Stimulated activated CD4-positive, alpha-beta T cell treated with anti-CD3 and anti-CD28 coated beads, Interleukin-4, amount 100 ng/mL, for 1 hour (primary cell): ENCODE measurements at places on chromosomes 13 and 19.

- DNase-seq = no peak
These were observed 18.9 kb downstream of the ATP11A start for GRCh38 chr13:112708560-112709240.

DNA sequence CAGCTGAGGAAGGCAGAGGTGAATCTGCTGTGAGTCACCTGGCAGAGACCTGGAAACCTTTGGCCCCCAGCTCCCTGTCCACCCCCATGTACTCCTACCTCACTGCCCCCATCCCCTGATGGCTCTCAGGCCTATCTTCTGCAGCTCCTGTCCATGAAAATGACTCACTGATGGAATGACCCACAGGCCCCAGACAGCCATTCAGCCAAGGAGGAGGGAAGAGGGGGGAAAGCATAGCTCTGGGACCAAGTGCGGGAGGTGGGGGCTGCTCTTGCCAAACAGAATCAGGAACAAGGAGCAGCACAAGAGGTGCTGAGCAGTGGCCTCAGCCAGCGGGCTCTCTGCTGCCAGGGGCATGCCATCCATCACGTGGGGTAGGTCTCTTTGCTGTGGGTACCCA lies 111.4 kb upstream of the C1QTNF9B start:
- DNase-seq = no peak

DNA sequence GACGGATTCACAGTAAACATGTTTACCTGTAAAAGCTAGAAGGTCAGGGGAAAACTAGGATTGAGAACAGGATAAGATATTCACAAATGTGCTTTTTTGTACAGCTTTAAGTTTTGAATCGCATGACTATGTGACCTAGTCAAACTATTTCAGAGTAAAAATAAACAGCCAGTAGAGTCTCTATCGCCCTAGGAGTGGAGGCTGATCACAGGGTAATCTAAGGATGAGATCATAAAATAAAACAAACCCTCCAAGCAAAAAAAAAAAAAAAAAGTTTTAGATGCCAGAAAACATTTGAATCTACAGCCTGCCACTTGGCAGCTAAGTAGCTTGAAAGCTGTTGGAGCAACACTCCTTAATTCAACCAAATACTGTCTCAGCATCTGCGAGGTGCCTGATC lies 26.8 kb downstream of the ZNF350 start:
- no peak for DNase-seq

DNA sequence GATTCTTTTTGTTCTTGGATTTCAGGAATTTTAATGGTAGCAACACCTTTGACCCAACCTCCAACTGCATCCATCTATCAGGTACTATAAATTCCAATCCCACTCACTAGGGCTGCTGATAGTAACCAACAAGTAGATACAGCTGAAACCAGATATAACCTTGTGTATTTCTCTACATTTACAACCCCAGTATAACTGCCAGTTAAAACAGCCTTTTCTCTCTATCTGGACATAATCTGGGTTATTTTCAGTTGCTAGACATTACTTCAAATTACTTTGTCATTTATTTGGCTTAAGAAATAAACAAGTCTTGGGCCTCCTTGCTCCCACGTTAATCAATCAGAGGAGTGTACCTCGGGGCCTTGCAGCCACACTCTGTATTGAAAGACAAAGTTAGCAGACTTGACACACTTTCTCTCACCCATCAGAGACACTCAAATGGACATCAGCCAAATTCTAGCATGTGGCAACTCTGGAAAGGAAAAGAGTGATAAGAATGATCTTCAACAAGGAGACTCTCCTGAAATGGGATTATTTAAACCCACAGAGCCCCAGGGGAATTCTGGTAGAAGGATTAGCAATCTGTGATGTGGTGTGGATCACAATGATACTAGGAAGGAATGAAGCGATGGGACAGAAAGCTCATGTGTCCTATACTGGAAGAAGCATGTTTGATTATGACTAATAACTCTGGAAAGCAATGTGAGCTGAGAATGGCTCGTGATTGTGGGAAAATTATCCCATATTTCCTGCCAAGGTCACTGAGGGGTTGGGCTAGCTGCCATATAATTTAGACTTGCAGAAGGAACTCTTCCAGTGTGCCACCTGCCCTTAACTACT lies 157.5 kb downstream of the FLT1 start:
- DNase-seq = no peak

GRCh38 chr13:95164830-95165229 lies 136.4 kb downstream of the ABCC4 start:
- no peak for DNase-seq

GRCh38 chr19:29806098-29806866 lies 5.5 kb upstream of the CCNE1 start:
- no peak for DNase-seq

DNA sequence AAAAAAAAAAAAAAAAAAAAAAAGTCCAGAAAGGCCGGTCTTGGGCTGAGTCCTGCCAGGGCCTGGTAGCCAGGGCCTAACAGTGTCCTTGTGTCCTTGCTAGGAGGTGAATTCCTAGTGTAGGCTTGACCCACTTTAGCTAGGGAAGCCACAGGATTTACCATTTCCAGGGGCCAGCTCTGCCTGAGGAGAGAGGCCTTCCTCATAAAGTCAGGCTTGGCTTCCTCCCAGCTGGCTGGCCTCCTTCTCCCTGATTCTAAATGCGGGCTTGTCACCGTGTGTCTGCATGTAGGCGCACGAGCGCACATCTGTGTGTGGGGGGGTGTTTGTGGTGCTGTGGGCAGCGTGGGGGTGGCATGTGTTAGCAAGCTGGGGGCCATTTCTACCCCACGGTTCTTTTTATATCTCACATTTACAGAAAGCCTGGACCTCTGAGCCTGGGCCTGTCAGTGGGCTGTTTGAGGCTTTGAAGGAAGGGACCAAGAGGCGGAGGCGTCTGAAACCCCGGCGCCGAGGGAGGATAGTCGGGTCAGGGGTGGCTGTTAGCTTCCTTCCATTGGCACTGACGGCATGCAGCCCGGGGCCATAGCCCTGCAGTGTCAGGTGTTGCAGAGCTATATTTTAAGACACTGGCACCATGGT lies 31.7 kb downstream of the IER2 start:
- DNase-seq = peak; percentile 29

GRCh38 chr19:8087876-8088275 lies 35.3 kb downstream of the CCL25 start:
- DNase-seq = no peak

DNA sequence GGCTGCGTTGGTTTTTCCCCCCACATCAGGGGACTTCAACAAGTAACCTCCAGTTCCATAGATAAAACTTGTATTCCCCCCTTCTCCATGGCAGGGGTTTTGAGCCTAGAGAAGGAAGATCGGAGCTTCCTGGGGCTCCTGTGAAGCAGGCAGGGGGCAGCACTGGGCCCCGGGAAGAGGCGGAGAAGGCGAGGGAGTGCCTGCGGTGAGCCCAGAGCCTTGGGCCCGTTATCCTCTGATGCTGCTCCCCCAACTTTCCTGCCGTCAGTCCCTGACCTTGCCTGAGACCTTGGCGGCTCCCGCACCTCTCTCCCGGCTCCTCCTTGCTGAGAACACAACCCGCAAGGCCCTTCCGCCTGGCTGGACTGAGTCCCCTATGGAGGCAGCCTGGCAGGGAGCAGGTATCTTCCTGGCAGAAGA lies 2.5 kb downstream of the LIPE start:
- DNase-seq = no peak
